ENCODE measurements at places on chromosomes 13 and 19.

- no peak for DNase-seq
These were observed 1.5 kb downstream of the PDS5B start for GRCh38 chr13:32587811-32588170.

- DNase-seq = peak; percentile 41
These were observed 14.2 kb downstream of the ONECUT3 start for GRCh38 chr19:1767464-1767933.

- DNase-seq = no peak
These were observed 703.8 kb downstream of the DIAPH3 start for GRCh38 chr13:59459972-59460371.

GRCh38 chr13:110354715-110355473 is 47.8 kb downstream of the COL4A2 start:
- no peak for DNase-seq

GRCh38 chr19:48878196-48879024 is 6.2 kb downstream of the PPP1R15A start:
- DNase-seq = no peak

DNA sequence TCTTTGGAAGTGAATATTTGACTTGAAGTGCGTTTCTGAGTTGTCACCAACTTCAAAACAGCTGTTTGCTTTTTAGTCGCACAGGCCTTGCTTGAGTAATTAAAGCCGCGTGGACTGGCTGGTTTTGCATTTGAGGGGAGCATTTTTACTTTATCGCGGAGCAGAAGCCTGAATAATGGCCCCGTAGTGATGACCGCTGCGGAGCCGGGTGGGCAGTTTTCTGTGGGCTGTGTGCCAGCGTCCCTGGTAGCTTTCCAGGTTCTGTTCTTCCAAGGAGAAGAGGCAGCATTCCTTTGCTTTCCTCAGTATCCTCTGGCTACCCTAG is 1.1 kb downstream of the NAA16 start:
- peak; percentile 56 for DNase-seq

GRCh38 chr13:103250071-103250470 is 183.9 kb upstream of the SLC10A2 start:
- DNase-seq = no peak

DNA sequence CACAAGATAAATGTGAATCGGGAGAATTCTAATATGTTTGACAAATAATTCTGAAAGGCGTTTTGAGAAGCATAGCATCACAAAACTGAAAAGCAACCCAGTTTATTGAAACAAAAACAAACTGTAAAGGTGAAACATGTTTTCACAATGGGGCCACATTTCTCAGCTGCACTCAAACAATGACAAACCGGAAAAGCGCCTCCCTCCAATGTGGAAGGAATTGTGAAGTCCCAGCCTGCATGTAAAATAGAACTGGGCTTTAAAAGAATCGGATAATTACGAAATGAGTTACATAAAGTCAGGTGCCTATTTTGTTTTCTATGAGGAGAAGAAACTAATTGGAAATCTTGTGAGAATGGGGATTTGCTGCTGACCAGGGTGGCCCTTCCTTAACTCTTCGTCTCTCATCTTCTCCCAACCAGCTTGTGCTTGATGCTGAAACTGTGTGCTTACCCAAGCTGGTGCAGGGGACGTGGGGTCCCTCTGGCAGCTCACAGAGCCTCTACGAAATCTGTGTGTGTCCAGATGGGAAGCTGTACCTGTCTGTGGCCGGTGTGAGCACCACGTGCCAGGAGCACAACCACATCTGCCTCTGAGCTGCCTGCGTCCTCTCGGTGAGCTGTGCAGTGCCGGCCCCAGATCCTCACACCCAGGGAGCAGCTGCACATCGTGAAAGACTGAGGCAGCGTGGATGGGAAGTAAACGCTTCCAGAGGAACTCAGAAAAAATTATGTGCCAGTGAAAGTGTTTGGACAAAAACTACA is 109.4 kb downstream of the SACS start:
- DNase-seq = no peak

DNA sequence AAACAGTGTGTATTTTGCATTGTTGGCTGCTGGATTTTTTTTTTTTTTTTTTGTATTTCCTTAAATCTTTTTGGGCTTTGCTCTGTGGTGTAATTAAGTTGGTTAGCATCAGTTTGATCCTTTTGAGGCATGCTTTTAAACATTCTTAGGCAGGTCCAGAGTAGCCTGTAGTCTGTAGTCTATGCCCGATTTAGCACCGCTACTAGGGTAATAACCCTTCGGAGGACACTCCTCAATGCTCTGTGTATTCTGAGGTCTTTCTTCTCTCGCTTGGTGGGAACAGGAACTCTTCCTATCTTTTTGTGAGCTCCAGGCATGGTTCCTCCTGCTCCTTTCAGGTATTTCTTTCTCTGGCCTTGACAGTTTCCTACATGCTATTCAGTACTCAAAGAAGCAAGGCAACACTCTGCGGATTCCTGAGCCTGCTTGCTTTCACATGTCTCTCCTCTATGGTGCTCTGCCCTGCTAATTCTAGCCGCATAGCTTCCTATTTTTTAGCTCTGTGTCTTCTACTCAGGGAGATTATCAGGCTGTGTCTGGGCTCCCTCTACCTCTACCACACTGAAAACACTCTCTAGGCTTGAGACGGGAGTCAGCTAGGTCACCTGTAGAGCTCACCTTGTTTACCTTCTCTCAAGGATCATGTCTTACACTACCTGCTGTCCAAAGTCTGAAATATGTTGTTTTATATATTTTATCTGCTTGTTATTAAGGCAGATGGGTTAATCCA is 195.1 kb downstream of the NDFIP2 start:
- DNase-seq = no peak

DNA sequence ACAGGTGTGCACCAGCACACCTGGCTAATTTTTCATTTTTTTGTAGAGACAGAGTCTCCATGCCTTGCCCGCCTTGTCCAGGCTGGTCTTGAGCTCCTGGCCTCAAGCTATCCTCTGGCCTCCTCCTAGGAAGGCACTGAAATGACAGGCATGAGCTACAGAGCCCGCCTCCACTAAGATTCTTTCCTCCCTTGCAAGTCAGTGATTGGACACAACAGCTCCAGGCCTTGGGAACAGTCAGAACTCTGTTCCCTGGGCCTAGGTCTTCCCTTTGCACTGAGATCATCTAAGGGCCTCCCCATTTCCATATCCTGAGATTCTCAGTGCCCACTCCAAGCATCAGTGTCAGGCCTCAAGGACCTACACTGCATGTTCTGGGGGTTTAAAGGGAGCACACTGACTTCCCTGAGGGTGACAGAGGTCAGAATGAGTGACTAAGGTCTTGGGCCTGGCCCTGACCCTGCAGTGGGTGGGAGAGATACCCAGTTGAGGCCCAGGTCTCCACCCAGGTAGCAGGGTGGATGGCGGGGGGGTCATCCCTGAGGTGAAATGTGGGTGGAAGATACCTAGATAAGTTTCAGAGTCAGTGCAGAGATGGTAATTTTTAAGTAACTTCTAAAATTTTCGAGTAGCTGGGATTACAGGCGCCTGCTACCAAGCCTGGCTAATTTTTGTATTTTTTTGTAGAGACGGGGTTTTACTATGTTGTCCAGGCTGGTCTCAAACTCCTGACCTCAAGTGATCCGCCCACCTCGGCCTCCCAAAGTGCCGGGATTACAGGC is 17.3 kb upstream of the ERCC1 start:
- no peak for DNase-seq

DNA sequence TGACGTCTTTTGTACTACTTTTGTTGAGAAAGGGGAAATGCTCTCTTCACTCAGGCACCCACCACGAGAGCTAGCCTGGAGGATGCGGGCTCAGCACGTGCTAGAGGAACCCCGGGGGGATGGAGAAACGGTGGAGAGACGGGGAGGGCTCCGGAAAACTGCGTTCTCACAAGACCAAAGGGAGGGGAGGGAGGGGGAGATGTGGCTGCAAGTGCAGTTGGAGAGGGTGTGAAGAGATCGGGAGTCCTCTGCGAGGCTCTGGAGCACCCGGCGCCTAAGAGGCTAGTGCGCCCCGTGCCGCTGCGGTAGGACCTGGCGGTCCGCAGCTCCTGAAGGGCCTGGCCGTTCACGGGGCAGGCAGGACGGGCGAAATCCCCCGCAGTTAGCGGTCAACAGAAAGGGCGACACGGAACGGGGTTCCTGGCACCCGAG is 43.4 kb upstream of the XPO4 start:
- DNase-seq = no peak

DNA sequence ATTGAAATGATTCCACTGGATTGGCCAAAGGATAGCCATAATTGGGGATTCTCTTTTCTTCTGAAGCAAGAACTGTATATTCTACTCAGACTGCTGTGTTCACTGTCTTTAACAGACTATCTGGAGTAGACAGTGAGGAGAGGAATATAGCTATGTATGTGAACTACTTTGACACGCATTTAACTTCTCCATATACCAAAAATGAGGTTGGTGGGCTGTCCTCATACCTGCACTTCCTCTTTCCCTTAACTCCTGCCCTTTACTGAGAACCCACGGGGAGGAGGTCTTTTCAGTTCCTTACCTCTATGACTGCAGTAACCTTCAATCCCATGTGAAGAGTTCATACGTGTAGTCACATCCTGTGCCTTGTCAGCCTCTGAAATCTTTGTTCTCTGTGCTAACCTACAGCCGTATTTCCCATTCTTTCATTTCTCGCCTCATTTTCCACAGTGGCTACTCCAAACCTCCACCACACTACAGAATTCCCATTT is 305.8 kb downstream of the MTUS2 start:
- peak; percentile 71 for DNase-seq

DNA sequence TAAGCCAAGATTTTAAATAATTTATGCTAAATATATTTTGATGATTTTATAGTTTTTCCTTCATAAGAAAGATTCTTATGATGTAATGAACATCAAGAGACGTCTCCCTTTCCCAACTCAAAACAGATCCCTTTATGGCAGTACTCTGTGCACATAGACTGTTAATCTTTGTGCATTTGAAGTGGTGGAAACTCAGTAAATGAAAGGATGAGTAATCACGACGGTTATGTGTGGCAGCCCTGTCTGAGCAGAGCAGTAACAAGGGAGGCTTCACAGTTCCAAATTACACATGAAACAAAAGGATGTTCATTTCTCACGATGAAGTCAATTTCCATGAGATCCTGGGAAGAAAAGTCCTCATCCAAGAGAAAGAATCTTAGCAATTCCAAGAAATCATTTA is 498.1 kb downstream of the KLF5 start:
- DNase-seq = no peak

- peak; percentile 78 for DNase-seq
These were observed 150.1 kb downstream of the SHISA2 start for GRCh38 chr13:25901460-25902376.

DNA sequence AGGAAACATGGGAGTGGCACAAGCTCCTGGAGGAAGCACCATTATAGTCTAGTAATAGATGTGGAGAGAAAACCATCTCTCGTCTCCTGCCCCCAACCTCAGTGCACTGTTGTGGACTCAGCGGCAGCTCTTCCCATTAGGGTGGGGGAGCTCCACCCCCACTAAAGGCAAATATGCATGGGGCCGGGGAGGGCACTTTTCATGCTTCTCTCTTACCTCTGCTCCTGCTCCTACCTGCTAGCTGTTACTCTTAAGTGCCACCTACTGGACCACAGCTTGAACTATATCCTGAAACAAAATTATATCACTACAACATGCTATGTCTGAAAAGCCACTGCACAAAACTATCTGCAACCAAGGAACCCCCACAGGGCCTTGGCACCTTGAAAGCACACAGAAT is 112.6 kb upstream of the DACH1 start:
- peak; percentile 9 for DNase-seq

DNA sequence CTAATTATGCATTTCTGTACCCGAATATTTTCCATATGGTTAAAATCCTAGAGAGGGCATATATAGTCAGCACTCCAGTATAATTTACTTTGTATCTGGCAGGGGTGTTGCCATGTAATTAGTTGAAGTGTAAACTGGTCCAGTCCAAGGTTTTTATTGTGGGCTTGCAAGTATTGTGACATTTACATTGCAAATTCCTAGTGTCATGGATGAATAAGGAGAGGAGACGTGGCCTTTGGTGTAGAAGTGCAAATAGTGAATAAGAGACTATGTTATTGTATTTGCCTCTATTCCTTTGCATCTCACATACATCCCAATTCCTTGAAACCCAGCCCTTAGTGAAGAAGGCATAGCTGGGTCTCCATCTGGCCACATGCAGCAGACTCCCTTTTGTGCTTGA is 330.6 kb downstream of the ATP8A2 start:
- DNase-seq = no peak

DNA sequence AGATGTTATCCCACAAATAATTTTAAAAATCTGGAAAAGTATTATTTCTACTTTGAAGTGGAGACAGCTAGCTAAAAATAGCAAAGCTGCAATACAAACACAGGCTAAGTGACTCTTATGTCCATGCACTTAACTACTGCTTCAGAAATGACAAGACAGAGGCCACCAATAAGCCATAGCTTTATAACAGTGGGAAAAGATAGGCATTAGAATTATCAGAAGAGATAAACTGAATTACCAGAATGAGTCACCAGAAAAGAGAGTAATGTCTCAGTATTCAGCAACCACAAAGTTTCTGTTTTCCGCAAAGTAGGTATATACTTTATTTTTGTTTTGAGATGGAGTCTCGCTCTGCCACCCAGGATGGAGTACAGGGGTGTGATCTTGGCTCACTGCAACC is 17.1 kb downstream of the CLN5 start:
- peak; percentile 30 for DNase-seq

GRCh38 chr19:47863514-47863936 is 4.5 kb downstream of the TPRX2 start:
- DNase-seq = peak; percentile 70

DNA sequence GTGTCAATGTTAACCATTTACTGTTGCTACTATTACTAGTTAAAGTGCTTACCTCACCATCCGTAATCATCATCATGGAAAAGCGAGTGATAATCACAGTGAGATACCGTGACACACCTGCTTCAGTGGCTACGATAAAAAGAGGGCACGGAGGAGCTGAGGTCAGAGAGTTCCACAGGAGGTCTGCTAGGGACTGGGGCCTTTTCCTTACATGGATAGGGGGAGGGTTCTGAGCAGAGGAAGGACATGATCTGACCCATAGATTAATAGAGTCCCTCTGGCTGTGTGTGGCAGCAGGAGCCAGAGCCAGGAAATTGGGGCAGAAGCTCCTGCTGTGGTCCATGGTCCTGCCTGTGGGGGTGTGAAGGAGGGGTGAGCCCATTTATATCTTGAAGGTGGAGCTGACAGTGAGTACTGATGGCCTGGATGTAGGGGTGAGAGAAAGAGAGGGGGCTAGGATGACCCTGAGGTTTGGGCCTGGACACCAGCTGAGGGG is 136.7 kb downstream of the SIPA1L3 start:
- DNase-seq = no peak

- no peak for DNase-seq
These were observed 245.1 kb downstream of the LMO7 start for GRCh38 chr13:75881109-75881775.

DNA sequence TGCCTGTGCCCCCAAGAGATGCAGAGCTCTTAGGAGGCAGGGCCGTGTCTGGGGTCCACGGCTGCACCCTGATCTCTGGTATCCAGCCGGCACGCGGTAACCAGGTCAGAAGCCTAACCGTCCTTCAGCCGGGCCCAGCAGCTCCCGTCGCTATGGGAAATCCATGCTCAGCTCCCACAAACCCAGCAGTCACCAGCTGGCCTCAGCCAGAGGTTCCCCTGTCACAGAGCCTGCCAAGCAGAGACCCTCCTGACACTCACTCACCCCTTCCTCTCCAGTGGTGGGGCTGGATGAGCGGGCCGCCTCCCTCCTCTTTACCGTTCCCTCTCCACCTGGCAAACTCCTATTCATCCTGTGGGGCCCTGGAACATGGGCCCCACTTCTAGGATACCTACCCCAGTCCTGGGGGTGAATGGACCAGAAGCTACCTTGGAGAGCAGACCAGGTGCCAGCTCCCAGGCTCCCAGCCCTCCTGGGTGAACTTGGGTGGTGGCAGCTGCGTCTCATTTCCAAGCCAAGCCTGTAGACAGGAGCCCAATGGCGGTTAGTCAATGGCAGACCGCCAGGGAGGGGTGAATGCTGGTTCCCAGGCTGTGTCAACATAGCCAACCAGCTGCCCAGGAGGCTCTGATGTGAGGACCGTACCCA is 21.4 kb upstream of the TCF3 start:
- no peak for DNase-seq
